ENCODE measurements at places on chromosomes 12 and 14. TPM values are rescaled to one million over a fixed set of nuclear protein-coding genes. Genes with fewer than 3 reads are reported as not detected.

WNT5B gene
- total RNA-seq: 15.2 TPM

NINJ2 gene
- total RNA-seq: 0.79 TPM

ALDH2 gene
- total RNA-seq: 16.1 TPM

AMDHD1 gene
- total RNA-seq: 0.06 TPM

PLD4 gene
- total RNA-seq: 0.13 TPM

LRP1 gene
- total RNA-seq: 490 TPM

GAS2L3 gene
- total RNA-seq: 17.7 TPM

GNG2 gene
- 11.8 TPM for total RNA-seq

SLC7A7 gene
- 1.9 TPM for total RNA-seq

CNTN1 gene
- total RNA-seq: 0.66 TPM

CHPT1 gene
- total RNA-seq: 27.8 TPM

SIX1 gene
- 0.79 TPM for total RNA-seq

LRRC9 gene
- total RNA-seq: not detected

SOAT2 gene
- total RNA-seq: 0.26 TPM

RNU4-1 gene
- under 0.01 TPM for total RNA-seq

DLGAP5 gene
- 24.3 TPM for total RNA-seq

ASCL1 gene
- not detected for total RNA-seq

GLIPR1L2 gene
- total RNA-seq: 0.92 TPM

MYL2 gene
- not detected for total RNA-seq

APOF gene
- total RNA-seq: not detected

TMTC1 gene
- total RNA-seq: 27.0 TPM

RILPL2 gene
- 35.2 TPM for total RNA-seq

ITPK1 gene
- total RNA-seq: 21.4 TPM

Data from aortic smooth muscle cell (primary cell).